ENCODE measurements at places on chromosomes 2 and 18. TPM values are rescaled to one million over a fixed set of nuclear protein-coding genes. Genes with fewer than 3 reads are reported as not detected.

LRRC30 gene
- not detected for total RNA-seq

MEIS1 gene
- total RNA-seq = not detected

GCG gene
- total RNA-seq = not detected

GIGYF2 gene
- total RNA-seq = 59.7 TPM

CABYR gene
- total RNA-seq = 5.2 TPM

MEP1B gene
- total RNA-seq = 0.13 TPM

NEU4 gene
- total RNA-seq = 9.8 TPM

DCDC2C gene
- not detected for total RNA-seq

GAL3ST2 gene
- 0.35 TPM for total RNA-seq

SF3B6 gene
- 121 TPM for total RNA-seq

FBLN7 gene
- 49.9 TPM for total RNA-seq

DPYSL5 gene
- not detected for total RNA-seq

PID1 gene
- total RNA-seq = not detected

UGT1A8 gene
- total RNA-seq = 0.42 TPM

C2orf69 gene
- total RNA-seq = 16.3 TPM

MC2R gene
- not detected for total RNA-seq

PDCL3 gene
- total RNA-seq = 26.1 TPM

MAPRE3 gene
- total RNA-seq = 4.2 TPM

POMC gene
- total RNA-seq = 6.1 TPM

SLC9A4 gene
- total RNA-seq = 0.11 TPM

ABCG8 gene
- total RNA-seq = not detected

SULT6B1 gene
- not detected for total RNA-seq

SLC9A2 gene
- total RNA-seq = not detected

SRD5A2 gene
- total RNA-seq = not detected

ANKRD39 gene
- total RNA-seq = 25.2 TPM

MAPK4 gene
- not detected for total RNA-seq

OTX1 gene
- total RNA-seq = not detected

FBXO15 gene
- 0.35 TPM for total RNA-seq

KCNF1 gene
- not detected for total RNA-seq

CPO gene
- total RNA-seq = not detected

TUBB8B gene
- total RNA-seq = not detected

NT5C1B gene
- total RNA-seq = not detected

RSAD2 gene
- 2.8 TPM for total RNA-seq

CRYBA2 gene
- total RNA-seq = not detected

GRP gene
- total RNA-seq = not detected

SLC40A1 gene
- 1.1 TPM for total RNA-seq
